ENCODE measurements at places on chromosomes 5 and 9.

- DNase-seq = no peak
Observed at GRCh38 chr5:36939969-36940858, 63.6 kb downstream of the NIPBL start.

GRCh38 chr5:149614034-149614907 lies 33.0 kb downstream of the ARHGEF37 start:
- DNase-seq = no peak

- DNase-seq = no peak
Observed at GRCh38 chr9:123997665-123998277, 13.8 kb upstream of the LHX2 start.

- DNase-seq = no peak
Observed at GRCh38 chr9:7137571-7137970, 379.8 kb downstream of the KDM4C start.

GRCh38 chr9:99907208-99907532 lies 716 bp downstream of the STX17 start:
- DNase-seq = no peak

DNA sequence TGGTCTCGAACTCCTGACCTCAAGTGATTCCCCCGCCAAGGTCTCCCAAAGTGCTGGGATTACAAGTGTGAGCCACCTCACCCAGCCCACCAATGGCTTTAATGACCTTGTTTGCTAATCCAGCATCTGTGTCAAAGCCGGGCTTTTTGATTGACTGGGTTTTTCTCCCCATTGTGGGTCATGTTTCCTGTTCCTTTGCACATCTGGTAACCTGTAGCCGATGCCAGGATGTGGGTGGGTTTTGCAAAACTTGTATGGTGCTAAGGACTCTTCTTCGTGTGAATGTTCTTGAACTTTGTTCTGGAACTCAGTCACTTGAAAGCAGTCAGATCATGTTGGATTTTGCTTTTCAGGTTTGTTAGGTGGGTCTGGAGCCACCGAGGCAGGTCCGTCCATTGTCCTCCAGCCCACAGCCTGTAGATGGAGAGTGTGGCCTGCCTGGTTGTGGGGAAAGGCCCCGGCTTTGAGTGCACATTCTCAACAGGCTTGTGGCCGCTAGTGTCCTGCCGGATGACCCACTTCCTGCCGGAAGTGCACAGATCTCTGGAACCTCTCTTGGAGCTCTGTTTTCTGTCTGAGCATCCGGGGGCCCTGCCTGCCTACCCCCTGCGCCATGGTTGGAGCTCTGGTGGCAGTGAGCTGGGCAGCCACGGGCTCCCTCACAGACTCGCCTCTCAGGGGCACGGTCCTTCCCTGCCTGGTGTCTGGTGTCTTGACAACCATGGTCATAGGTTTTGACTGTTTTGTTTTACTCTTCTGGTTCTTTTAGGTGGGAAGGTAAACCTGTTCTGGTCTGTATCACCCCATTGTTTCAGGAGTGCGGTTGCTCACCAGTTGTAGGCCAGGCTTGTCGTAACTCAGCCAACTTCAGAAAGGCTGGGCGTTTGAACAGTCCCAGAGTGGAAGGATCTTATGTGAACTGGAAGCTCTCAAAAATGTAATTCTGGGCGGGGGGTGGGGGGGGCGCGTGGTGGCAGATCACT lies 69.6 kb upstream of the CACNA1B start:
- DNase-seq = no peak

DNA sequence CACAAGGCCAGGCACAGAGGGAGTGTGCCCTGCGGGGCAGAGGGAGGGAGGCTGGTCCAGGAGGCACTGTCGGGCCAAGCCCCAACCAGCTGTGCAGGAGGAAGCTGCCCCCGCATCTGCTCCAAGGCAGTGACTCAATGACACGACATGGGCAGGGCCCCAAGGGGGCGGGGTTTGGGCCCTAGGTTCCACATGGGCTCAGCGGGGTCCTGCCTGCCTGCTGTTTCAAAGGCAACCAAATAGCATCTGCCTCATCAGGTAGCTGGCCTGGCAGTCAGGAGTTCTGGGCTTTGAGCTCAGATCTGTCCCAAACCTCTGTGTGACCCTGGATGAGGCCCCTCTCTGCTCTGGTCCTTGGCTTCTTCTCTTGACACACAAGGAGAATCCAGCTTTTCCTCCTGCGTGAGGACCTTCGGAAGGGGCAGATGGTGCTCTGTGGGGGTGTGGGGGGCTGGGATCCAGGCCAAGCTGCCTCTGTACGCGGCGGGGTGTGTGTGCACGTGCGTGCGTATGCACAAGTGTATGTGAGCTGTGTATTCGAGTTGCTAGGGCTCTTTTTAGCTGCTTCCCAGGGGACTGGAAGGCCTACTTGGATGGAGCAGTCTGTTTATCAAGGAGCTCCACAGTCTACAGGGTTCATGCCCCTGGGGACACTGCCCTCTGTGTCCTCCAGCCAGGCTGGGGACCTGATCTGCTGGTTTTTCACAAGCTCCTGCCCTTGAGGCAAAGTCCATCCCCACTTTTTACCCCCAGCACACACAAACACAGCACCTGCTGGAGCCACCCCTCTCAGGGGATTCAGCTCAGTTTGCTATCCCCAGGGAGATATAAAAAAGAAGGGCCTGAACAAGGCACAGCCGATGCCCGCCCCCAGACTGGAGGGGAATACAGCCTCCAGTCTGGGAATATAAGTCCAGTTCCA lies 138.9 kb downstream of the RGS3 start:
- DNase-seq = peak; percentile 84

- no peak for DNase-seq
Observed at GRCh38 chr5:3029396-3029795, 277.9 kb upstream of the IRX2 start.

DNA sequence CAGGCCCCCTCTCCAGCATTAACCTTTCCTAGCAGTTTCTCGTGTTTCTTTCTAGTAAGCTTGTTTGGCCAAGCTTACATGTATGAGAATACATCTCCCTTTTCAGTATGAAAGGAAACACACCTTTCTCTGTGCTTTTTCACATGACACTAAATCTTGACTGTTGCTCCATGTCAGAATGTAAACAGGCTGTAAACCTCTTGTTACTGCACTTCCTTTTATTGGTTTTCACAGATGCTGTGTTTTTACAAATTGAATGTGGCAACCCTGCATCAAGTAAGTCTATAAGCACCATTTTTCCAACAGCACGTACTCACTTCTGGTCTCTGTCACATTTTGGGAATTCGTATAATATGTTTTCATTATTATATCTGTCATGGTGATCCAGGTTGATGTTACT lies 2.2 kb upstream of the CANX start:
- no peak for DNase-seq

Measured in NCI-H524 treated with DMSO at 0.1 percent for 48 hours (cell line).